BJ (cell line): ENCODE measurements at places on chromosomes 7 and 10.

DNA sequence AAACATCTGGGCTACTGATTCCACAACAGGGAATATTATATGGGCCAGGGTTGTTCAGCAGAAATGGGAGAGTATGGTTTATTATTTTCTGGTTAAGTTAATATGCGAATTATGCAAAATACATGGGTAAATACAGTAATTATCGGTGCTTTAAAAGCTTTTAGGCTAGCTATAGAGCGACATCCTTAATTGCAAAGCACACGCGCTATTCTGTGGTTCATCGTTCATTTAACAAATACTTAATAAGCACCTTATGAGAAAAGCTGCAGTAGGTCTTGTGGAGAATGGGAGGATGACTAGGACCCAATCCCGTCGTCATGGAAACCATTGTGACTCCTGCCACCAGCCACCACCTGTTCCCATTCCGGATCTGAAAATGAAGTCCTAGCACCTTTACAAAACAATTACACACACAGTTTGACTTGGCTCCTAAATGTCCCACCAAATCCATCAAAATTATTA, 623 bp upstream of the CEP41 start:
- no peak for DNase-seq

- no peak for DNase-seq
Measured at GRCh38 chr7:44308596-44309270, 16.7 kb downstream of the CAMK2B start.

GRCh38 chr10:7478727-7479457, 68.1 kb upstream of the SFMBT2 start:
- no peak for DNase-seq

DNA sequence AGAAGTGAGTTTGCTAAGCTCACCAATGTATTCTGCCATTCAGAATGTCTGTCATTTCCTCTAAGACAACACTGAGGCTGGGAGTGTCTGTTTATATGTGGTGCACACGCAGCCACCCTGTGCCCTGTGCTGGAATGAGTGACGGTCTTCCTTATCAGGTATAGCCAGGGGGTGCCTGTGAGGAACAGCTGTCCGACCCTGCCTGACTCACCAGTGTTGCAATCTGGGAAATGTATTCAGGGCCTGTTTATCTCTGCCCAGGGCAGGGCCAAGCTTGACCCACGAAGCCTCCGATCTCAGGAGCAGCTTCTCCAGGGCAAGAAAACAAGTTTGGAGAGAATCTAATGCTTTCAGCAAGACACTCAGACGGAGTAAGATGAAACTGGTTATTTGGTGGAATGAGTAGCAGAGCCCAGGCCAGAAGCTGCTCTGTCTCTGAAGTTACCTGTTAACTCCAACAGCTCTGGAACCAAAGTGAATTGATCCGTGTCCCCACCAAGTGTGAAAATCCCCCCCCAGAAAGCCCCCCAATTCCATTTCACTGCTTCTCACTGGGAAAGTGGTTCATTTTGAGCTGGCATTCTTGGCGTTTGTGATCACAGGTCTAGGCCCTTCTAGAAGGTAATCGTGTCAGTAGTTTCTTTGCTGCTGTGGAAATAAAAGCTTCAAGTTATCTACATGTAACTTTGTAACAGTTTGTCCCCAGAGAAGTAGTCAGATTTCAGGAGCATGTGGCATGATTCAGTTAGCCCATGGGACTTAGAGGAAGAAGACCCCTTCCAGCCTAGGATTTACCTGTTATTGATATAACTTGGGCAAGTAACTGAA, 6.1 kb upstream of the UBE2H start:
- DNase-seq: no peak

DNA sequence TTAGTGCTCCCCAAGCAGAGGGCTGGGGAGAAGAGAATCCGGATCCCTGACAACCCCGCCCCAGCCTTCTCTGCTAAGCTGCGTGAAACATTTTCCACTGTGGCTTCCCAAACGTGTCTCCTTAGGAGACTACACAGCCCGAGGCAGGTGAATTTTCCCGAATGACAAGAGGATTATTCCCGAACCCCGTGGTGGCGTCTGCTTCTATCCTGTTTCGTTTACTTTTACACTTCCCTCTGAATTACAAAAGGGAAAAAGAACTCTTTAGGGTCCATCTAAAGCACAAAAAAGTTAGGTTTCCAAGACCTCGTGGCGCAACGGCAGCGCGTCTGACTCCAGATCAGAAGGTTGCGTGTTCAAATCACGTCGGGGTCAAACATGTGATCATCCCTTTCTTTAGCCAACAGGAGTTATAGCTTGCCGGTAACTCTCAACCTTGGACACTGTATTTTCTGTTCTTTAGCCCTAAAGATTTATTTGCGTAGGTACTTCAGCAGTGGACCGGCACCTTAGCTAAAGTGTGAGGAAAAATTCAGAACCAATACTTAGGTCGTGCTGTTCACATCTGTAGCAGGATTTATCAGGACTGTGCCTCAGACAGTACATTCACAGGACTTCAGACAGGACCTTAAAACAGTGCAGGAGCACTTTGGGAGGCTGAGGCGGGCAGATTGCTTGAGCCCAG, 3.2 kb upstream of the ZNF789 start:
- DNase-seq: no peak
